Daoy (cell line): ENCODE measurements at places on chromosomes 2 and 18. TPM values are rescaled to one million over a fixed set of nuclear protein-coding genes. Genes with fewer than 3 reads are reported as not detected.

- DNase-seq = no peak
Measured at GRCh38 chr2:15018814-15019213, 386.3 kb downstream of the LRATD1 start.

GRCh38 chr2:98839292-98839691, 96.7 kb downstream of the CRACDL start:
- no peak for DNase-seq

DNA sequence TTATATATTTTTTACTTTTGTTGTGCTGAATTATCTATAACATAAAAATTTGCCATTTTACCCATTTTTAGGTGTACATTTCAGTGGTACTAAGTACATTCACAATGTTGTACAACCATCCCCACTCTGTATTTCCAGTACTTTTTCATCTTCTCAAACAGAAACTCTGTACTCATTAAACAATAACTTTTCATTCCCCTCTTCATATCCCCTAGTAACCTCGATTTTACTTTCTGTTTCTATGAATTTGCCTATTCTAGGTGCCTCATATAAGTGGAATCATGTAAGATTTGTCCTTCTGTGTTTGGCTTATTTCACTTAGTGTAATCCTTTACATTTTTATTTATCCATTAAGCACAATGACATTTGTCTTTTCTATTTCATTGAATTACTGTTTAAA, 51.3 kb downstream of the GTF2A1L start:
- DNase-seq = no peak

The SP140 gene
- 0.11 TPM in 1 of 2 replicates, not detected in the other for total RNA-seq

DNA sequence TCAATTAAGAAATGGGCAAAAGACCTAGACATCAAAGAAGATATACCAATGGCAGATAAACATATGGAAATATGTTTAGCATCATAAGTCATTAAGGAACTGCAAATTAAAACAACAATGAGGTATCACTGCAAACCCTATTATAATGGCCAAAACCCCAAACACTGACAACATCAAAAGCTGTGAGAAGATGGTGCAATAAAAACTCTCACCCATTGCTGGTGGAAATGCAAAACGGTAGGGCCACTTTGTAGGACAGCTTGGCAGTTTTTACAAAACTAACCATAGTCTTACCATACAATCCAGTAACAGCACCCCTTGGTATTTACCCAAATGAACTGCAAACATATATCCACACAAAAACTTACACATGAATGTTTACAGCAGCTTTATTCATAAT, 213.1 kb downstream of the UBE2E3 start:
- no peak for DNase-seq

DNA sequence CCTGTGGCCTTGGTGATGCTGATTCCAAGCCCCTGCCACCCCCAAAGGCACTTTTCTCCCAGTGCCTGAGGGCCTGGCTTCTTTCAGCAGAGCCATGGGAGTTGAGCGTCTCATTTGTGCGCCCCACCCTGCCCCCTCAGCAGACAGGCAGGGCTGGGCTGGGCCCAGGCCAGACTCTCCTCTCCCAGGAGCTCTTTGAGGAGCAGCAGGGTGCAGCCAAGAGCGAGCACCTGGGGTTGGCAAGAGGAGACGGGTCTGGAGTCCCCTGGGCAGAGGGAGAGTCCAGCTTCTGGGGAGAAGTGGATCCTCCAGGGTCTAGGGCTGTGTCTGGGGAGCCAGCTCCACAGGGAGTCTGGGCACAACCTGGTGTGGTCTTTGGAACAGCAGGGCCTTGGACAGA, 21.2 kb downstream of the NPPC start:
- DNase-seq = no peak

The GPN1 gene
- 64.6 and 71.0 TPM in 2 replicates for total RNA-seq

DNA sequence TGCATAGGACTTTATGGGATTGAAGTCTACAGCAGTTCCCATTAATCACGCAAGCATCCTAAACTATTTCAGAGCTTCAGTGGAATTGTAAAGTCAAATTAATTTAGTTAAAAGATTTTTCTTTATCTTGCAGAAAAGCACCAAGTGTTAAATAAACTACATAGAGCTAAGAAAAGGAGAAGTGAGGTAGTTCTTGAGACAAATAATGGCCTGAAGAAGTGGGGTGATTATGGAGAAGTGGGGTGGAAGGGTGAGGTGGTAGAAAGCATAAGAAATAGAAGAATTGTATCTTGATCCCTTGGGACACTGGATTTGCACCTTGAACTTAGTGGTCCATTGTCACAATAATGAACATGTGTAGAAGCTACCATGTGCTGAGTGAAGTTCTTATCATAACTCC, 121.7 kb upstream of the LINC00305 start:
- DNase-seq = no peak

DNA sequence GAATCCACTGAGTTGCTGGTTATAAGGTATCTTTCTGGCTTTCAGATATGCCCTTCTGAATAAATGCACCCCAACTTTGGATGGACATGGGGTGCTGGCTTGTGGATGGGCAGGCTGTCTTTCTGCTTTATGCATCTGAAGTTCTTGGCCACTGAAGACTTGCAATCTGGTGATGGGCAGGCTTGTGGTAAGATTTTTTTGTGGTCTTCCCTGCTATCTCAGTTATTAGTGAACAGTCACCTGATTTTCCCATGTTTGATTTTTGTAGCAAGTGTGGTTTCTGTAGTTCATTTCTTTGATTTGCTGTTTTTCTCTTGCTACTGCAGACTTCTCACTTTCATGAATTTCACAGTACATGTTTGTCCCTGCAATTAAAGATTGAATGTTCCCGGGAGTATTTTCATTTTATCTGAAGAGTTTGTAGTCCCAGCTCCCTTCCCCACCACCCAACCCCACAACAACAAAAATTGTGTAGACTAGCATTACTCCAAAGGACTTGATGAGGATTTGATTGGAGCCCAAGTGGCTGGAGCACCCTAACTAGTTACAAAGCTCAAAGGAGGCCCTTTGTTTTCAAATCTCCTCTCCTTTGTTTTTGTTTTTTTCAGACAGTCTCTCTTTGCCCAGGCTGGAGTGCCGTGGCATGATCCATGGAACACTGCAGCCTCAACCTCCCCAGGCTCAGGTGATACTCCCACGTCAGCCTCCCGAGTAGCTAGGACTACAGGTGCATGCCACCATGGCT, 63.6 kb upstream of the MGAT5 start:
- DNase-seq = no peak

DNA sequence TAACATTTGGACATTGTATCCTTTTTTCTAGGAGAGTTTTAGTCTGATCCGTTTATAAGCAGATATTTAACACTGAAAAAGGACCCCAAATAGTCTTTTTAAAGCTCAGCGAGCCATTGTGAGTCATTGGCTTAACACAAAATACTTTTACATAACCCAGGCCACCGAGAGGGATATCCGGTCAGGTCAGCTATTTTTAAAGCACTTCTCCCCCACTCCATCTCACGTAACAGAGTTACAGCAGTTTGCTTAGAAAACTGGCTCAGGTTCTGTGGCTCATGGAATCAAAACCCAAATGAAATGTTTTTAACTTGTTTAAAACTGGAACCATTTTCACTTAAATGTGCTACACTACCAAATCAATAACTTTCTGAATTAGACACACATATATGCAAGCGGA, 23.9 kb downstream of the COL4A3 start:
- DNase-seq = peak; percentile 33

- peak; percentile 57 for DNase-seq
Measured at GRCh38 chr18:3604498-3605408, 154.8 kb downstream of the TGIF1 start.

DNA sequence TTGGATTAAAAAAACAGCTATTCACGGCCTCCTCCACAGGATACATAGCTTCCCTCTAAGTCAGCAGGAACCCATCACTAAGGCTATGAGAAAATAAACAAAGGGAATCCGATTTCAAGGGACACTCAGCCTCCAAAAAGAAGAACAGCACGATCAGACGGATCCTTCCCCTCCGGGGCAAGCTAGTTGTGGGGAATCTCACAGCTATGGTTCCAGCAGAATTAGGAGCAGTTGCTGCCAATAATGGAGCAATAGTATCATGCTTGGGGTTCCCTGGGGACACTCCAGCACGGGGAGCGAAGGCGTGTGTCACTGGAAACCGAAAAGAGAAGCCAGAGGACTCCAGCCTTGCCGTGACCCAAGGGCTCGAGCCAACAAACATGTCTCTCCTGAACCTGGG, 163.1 kb downstream of the TTC32 start:
- no peak for DNase-seq

The AFF3 gene
- 5.7 and 8.9 TPM in 2 replicates for total RNA-seq

The STAT4 gene
- 0.06 and 0.48 TPM in 2 replicates for total RNA-seq

The PRKCE gene
- total RNA-seq = 4.6 and 4.9 TPM in 2 replicates
